Motor neuron (in vitro differentiated cells): ENCODE measurements at places on chromosomes 2 and 18.
A peak's percentile ranks its signal among the peaks of the same experiment; 100 is the strongest.

DNA sequence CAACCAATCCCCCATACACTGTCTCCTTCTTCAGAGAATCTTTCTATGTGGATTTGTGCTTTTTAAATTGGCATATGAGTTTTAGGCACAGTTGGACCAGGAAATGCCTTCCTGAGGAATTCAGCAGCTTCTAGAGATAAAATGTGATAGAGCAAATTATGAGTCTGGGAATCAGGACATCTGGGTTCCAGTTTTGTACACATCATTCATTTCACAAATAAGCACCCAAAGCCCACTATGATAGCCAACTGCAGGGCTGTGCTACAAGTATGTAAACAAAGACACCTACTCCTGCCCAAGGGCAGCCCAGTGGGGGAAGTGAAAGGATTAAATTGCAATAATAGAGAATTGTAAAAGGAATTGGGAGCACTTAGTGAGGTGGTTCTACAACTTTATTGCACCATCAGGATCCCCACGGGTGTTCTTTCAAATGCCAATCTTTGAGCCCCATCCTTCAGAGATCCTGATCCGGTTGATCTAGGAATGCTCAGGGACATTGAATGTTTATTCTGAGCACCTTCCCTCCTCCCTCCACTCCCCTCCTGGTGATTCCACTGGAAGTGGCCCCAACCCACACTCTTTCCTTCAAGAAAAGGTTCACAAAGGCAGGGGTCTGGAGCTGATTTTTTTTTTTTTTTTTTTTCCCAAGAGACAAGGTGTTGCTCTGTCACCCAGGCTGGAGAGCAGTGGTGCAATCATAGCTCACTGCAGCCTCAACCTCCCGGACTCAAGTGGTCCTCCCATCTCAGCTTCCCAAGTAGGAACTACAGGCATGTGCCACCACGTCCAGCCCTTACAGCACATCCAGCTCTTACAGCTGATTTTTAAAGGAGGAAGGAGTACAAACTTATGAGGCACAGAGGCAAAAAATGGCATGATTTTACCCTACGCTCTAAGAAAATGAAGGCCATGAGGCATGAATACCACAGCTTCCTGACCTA lies 11.1 kb upstream of the KCMF1 start:
- ATAC-seq, result no peak

GRCh38 chr2:160499865-160500264 lies 6.3 kb upstream of the RBMS1 start:
- no peak for ATAC-seq

- no peak for ATAC-seq
Measured at GRCh38 chr18:64201781-64202180, 52.9 kb upstream of the LINC00305 start.

DNA sequence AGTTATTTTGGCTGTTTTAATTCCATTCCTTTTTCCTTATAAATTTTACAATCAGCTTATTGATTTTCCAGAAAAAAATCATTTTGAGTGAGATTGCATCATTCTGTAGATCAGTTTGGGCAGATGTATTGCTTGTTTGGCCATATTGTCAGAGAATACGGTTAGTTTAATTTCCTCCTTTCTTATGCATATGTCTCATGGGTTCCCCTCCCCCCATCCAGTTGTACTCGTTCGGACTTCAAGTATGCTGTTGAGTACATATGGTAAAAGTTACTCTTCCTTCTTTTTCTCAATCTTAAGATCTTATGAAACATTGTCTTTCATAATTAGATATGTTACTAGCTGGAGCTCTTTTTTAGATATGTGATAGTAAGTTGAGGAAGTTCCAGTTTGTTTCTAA lies 131.2 kb upstream of the TTC27 start:
- no peak for ATAC-seq

DNA sequence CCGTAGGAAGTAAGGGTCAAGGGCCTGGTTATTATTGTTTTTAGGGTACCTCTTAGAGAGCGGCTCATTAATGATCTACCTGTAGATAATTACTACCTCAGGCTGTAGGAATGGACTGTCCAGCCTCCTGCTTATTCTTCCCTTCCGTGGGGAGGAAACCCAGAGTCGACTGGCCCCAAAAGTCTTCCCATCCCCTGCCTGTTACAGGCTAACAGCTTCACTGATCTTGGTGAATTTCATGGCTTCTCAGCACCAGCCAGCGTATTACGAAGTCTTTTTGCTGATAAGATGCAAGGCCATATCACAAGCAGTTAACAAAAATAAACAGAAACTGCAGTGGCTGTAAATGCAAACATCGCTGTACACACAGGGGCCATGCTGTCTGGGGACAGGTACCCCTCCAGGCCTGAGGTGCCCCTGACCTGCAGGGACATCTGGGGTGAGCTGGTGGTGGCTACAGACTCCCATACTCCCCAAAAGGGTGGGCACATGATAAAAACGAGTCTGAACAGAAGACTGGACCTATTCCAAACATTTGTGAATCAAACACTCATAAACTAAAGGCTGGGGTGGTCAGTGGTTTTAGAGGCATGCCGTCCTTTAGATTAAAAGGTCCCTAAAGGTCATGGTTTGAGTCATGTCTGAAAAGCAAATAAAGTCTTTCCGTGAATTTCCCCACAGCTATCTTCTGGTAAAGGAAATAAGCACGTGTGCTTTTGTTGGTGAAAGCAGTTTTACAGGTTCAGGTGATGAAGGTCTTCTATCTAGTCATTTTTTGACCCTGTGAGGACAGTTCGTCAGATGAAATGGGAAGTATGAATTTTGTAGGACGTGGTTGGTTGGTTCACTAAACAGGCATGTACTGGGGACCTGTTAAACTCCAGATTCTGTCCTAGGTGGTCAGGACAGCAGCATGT lies 36.7 kb downstream of the TTC39C start:
- ATAC-seq, result no peak

DNA sequence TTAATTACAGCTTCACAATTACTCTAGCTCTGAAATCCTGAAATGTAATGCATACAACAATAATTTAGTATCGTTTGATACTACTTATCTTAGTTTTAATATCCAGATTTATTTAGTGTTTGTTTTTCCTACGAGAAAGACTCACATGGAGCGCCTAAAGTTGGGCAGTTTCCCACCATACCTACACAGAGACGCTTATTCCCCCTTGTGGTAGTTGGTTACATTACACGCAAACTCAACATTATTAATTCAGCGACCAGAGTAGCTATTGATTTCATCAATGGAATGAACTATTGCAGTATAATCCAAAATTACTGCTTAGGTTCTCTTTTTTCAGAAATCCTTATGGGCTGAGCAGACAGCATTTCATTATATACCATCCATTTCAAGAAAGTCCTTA lies 164.0 kb upstream of the REG3G start:
- ATAC-seq, result no peak

DNA sequence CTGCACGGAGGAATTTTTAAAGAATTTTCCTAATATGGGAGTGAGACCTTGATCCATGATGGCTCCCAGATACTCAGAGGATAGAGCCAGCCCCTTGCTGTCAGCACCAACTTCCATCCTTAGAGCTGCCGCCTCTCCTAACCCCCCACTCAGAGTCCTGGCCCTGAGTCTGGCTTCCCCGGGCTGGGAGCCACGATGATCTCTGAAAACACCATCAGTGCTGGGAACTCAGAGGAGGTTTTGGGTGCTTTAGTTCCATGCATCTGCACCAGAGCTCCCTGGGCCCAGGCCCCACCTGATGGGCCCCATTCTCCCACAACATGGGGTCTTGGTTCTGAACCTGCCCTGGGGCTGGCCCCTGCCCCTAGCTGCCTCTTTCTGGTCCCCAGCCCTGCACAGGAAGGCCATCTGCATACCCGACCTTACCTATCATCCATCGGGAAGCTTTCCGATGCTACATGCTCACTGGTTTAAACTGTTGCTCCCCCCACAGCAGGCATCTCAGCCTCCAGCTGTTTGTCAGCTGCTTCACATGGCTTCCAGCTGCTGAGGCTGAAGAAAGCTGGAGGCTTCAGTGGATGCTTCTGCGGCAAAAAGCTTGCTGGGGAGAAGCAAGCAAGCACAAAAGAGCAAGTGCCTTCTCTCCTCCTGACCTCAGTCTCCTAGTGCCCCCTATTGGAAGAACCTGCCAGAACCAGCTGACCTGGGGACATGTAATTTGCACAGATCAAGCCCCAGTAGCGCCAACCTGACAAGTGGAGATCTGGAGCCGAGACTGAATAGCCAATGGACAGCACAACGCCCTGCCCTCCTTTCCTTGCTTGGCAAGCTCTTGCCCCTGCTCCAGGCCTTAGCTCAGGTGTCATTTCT lies 24.2 kb upstream of the RHOB start:
- no peak for ATAC-seq

GRCh38 chr2:17497718-17498117 lies 20.5 kb downstream of the RAD51AP2 start:
- ATAC-seq, result no peak

DNA sequence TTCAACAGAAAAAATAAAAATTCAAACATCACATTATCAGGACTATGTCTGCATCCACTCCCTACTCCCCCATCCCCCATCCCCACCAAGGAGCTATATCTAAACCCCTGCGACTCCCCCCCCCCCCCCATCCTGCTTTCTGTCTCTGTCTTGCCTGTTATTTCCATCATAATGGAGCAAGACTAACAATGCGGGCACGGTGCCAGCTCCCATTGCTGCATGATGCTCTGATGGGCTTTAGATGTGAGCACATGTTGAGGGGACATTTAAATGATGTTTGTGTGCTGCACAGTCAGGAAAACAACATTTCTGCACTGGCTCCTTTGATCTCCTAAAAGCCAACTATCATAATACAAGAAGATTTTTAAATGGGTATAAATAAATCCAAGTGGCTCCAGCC lies 644.2 kb upstream of the SETBP1 start:
- no peak for ATAC-seq

DNA sequence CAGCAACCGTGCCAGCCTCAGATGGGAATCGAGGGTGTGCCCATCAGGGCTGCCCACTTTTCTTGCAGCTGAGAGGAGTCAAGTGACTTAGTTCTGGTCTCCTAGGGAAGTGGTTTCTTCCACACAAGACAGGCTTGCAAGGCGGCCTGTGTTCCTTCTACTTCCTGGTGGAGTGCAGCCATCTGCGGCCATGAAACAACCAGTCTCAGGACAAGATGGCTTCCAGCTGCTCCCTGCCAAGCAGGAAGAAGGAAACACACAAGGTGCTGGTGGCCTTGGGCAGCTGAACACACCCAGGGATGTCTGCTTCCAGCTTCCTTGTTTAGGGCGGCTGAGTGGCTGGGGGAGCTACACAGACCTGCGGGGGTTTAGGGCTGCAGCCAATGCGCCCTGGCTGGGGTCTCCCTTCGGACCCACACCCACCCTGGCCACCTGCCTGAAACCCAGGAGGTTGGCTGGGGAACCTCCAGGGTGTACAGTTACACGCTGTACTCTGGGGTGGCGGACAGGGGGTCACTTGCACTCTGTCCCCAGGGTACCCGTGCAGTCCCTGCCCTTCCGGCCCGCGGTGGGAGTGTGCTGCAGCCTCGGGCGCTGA lies 34.7 kb downstream of the PTPN18 start:
- ATAC-seq, result no peak

DNA sequence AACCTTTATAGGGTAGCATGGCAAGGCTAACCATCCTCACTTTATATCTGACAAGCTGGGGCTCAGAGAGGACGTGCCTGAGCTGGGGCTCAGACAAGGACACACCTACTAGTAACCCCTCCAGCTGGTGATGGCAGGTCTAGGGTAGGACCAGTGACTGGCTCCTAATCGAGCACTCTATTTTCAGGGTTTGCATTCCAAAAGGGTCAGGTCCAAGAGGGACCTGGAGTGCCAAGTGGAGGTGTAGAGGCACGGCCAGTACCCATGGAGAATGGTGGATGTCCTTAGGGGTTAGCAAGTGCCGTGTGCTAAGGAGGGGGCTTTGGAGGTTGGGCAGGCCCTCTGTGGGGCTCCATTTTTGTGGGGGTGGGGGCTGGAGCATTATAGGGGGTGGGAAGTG lies 1.2 kb upstream of the DES start:
- ATAC-seq, result no peak

- ATAC-seq, result no peak
Measured at GRCh38 chr2:157106950-157107349, 150.6 kb upstream of the GALNT5 start.

DNA sequence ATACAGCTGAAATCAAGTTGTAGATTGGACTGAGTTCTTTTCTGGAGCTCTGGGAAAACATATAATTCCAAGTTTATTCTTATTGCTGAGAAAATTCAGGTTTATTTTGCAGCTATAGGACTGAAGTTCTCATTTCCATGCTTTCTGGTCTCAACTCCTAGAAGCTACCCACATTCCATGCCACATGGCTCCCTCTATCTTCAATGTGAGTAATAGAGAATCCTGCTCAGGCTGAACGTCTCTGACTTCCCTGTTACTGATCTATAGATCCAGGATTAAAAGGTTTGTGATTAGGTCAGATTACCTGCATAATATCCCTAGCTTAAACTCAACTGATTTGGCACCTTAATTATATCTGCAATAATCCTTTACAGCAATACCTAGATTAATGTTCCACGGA lies 453.8 kb upstream of the MC4R start:
- no peak for ATAC-seq

DNA sequence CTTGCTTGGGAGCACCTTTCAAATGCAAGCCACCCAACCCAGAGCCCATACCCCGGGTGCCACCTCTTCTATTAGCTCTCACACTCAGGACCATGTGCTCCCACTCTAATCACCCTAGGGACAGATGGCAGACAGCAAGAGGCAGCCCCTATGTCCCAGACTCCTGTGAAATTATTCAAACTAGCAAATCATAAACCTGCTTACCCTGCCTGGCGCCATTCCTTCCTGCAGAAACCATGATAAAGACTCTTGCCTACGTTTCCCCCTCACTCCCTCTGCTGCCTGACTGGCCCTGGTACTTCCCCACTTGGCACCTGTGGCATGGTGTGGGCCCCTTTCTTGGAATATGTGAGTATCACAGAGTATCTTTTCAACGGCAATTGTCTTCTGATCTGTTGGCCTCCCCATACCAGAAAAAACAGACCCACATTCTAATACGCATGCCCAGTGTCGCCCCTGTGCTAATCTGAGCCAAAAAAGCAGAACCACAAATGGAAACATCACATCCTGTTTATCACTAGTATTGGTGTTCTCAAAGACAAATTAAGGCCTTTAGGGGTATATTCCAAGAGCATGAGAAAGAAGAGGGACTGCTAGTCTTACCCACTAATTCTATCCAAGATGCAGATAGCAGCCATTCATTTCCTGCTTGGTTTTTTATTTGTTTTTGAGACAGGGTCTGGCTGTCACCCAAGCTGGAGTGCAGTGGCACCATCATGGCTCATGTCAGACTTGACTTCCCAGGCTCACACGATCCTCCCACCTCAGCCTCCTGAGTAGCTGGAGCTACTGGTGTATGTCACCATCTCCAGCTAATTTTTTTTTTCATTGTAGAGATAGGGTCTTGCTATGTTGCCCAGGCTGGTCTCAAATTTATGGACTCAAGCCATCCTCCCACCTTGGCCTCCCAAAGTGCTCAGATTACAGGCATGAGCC lies 44.1 kb upstream of the TTC39C start:
- ATAC-seq, result no peak

GRCh38 chr2:239780236-239780994 lies 244.7 kb downstream of the NDUFA10 start:
- ATAC-seq, result no peak

- no peak for ATAC-seq
Measured at GRCh38 chr2:207813221-207813916, 43.7 kb upstream of the FZD5 start.

- peak; percentile 57 for ATAC-seq
Measured at GRCh38 chr2:218217360-218218267, 625 bp downstream of the ARPC2 start.

GRCh38 chr2:160005476-160005875 lies 56.9 kb downstream of the PLA2R1 start:
- ATAC-seq, result no peak
